Left lung (tissue), 14 donors: ENCODE measurements at places on chromosomes 1 and 21. TPM values are rescaled to one million over a fixed set of nuclear protein-coding genes. Genes with fewer than 3 reads are reported as not detected.

The FMOD gene
- polyA plus RNA-seq, result 65.2 TPM

The SLC30A7 gene
- polyA plus RNA-seq, result 20.5 TPM

The VSIG8 gene
- polyA plus RNA-seq, result 0.10 TPM

The EFNA1 gene
- 83.5 TPM for polyA plus RNA-seq

The MEAF6 gene
- polyA plus RNA-seq, result 84.2 TPM

The ZDHHC18 gene
- polyA plus RNA-seq, result 26.5 TPM

The PTAFR gene
- 2.4 TPM for polyA plus RNA-seq

The AADACL4 gene
- polyA plus RNA-seq, result not detected

The INSRR gene
- polyA plus RNA-seq, result 0.06 TPM

The AKR7A2 gene
- polyA plus RNA-seq, result 73.8 TPM
